ENCODE measurements at places on chromosomes 7 and 10.

DNA sequence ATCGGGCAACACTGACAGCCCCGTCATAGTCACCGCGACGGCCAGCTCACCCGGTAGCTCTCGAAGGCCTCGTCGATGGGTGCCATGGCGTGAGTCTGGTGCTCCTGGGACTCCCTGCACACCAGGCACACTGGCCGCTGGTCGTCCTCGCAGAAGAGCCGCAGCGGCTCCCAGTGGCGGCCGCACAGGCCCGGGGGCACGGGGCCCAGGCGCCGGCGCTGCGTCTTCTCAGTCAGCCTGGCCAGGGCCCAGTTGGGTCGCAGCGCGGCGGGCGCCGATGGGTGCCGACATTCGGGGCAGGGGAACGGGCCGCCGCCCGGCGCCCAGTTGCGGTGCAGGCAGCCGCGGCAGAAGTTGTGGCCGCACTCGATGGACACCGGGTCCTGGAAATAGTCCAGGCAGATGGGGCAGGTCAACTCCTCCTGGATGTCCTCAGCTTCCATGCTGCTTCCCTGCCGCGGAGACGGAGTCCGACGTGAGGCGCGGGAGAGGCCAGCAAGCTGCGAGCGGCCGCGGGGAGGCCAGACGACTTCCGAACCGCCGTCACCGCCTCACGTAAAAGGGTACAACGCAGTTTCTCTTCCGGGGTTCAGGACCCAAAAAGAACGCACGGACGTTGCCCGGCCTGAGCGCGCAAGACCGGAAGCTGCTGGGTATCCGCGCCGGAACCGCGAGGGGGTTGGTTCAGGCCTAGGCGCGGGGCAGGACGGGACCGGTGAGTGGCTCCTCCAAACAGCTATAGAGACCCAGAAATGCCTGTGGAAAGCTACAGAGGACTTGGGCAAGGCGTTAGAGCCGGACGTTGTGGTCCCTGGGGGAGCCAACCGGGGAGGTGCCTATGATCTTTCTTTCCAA is at the start of gene TRIM4:
TSS of gene TRIM4 (minus strand) at position 572 of the 855 bp plus-strand sequence. CDS start at position 443, 129 bp downstream.
- peak; percentile 81 for DNase-seq

DNA sequence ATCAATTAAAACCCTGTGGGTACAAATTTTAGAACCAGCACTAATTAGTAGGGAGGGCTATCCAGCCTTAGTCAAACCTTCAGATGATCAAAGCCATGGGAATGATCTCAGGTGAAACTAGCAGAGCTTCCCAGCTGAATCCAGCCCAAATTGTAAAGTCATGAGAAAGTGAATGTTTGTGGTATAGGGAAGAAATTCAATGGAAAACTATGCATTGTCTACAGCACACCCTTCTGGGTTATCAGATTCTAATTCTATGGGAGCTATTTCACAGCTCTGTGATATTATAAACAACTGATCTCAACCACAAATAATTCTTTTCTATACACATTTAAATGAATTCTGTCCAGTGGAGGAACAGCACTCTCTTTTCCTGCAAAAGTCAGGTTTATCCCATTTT is 24.6 kb upstream of the BMPER start:
- DNase-seq = no peak

DNA sequence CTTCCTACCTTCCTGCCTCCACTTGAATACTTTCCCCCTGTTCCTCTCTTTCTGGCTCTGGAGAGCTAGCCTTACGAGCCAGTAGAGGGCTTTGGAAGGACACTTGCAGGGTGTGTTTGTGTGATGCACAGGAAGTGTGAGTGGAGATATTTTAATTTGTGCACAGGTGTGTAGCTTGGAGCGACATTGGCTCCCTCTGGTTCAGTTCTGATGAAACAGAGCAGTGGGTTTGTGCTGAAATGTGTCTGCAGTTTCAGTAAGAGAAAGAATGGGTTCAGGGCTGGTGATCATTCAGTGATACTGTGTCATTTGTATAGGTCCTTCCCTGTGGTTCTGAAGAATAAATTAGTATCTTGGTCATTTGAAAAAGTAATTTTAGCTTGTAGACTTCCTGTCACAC is 86.9 kb downstream of the SND1 start:
- no peak for DNase-seq

DNA sequence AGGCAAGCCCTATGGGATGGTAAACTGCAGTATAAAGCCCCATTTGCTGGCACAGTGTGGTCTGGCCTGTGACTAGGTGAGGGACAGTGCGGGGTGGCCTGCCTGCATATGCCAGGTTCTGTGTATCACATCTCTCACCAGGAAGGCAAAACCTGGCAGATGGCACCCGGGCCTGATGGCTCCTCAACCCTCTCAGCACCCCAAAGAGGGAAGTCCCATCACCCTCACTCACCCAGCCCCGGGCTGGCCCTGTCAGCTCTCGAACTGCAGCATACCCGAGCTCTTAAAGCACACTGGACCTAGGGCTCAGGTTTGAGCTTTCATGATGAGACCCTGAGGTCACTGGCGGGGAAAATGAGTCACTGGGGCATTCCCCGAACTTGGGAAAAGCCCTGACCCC is 130.5 kb downstream of the LHPP start:
- DNase-seq = no peak

DNA sequence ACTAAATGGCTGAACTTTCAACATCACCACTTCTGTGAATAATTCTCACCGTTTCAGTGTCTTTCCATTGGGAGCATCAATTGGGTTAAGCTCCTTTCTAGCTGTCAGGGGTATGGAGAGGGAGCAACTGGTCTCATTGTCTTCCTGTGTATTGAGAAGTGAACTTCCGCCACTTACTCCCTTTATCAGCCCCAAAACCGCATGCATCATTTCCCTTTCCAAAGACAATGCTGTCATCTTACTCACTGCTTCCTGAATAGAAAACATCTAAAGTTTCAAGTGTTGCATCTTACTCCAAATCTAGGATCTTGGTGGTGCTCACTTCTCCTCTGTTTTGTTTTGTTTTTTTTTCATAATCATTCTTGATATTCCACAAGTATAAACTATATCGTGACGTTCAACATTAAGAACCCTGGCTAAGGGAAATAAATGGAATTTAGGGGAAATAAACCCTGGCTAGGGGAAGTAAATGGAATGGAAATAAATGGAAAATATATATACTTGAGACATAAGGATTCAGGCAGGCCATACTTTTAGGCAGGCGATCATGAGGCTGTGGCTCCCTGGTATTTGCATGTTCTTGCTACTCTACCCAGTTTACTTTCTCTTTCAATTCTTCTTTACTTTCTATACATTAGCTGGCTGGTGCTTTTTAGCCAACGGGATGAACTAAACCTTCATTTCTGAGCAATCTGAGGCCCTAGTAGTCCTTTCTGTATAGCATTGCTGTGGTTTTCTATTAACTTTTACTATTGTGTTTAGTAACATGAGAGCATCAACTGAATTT is 371.9 kb downstream of the BMPER start:
- no peak for DNase-seq

- DNase-seq = no peak
These were observed 375.5 kb downstream of the SEMA3D start for GRCh38 chr7:84811362-84811761.
